ENCODE measurements at places on chromosomes 13 and 19.

DNA sequence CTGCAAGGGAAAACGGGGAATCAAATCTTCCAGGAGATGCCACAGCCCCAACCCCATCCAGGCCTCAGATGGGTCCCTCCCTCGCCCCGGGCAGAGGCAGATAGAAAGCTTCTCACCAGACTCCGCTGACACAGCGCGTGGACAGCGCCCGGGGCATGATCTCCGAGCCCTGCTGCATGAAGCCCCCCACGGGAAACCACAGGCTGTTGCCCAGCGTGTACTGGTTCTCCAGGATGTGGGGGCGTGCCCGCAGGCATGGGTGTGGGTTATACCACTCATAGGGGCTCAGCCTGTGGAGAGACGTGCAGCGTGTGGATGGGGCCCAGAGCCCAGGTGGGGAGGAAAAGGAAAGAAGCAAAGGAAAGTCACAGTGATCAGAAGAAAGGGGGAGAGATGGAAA lies 27.2 kb upstream of the ATP1A3 start:
- no peak for DNase-seq

DNA sequence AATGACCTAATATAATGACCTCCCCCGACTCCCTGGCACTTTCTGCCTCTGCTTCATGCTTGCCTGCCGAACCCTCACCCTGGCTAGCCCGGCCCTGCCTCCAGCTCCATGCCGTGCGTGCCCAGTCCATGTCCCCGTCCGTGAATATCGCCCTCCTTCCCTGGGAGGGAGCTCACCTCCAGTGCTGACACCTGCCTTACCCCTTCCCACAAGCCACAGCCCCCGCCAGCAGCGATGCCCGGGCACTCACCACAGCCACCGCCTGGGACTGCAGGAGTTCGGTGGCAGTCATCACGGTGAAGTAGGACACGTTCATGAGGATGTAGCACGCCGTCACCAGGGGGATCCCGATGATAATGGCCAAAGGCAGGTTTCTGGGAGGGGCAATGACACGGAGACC lies 10.0 kb downstream of the SLC7A9 start:
- no peak for DNase-seq

DNA sequence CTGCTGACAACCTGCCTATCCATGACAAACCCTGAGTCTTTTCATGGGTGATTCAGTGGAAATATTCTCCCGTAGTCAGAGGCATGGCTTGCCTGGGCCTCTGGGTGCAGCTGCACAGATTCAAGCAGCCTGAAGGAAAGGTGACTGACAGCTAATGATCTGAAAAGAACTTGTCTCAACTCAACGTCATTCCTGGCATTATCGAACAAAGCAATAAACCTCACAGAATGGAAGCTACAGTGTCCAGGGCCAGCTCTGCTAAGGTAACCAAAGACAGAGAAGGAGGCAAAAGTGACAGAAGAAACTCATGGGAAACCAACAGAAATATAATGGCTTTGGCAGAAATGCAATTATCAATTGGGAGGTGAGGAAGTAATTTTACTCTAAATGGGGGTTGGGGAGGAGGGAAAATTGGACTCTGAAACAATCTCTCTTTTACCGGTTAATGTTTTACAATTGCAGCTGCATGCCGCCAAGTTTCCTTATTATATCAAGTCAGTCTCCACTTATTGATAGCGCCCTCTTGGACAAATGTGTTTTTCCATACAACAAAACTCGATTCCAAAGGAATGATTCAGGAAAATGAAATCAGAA lies 12.9 kb downstream of the STARD13 start:
- no peak for DNase-seq

- no peak for DNase-seq
These were observed 47.6 kb upstream of the CNMD start for GRCh38 chr13:52787235-52787634.

DNA sequence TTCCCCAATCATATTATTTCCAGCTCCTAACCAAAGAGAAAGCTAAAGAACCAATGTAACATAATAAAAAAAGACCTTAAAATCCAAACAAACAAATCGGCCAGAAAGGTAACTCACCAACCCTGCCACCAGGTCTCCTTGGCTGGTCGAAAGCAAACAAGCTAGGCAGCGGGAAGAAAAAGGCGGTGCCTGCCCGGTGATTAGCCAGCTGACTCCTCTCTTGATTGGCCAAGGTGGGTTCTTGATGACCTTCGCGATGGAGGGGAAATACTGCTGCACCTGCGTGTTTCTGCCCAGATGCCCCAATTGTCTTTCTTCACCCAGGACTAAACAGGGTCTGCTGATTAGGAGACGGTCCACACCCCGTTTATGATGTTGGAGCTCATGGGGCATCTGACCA lies at the start of gene NLRP11:
Gene NLRP11, minus strand, starts transcription at position 154 of the 400 bp plus-strand sequence. CDS start 13,825 bp downstream, outside the sequence.
- no peak for DNase-seq

- no peak for DNase-seq
These were observed 212.5 kb downstream of the POSTN start for GRCh38 chr13:37385956-37386670.

DNA sequence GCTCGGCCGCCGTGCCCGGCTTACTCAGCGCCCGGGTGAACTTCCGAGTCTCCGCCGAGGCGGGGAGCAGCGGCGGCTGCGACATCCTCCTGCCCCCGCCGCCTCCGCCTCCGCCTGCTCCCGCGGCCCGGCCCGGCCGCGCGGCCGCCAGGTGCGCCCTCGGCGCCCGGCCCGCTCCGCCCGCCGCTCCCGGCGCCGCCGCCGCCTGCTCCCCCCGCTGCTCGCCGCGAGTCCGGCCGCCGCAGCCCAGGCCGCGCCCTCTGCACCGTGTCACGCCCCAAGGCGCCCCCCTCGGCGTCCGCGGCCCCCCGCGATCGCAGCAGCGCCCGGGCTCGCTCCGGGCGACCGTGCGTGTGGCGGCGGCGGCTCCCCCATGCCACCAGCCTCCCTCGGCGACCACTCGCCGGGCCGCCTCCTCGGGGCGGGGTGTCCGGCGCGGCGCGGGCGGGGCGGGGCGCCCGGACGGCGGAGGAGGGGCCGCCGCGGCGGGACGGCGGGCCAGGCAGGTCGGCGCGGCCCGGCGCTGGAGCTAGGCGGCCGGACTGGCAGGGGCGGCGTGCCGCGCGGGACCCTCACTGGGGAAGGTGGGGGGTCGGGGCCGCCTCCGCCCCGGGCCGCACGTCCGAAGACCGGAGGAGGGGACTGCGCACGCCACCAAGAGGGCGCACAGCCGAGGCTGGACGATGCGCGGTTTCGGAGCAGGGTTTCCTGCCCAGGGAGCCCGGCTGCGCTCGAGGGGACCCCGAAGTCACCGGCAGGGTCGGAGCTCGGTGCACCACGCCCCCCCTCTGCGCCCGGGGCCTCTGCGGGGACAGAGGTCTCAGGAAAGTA lies 108.6 kb upstream of the DOCK9 start:
- DNase-seq = no peak
